ENCODE measurements at places on chromosomes 13 and 19.

GRCh38 chr13:101739382-101740178 is 287.1 kb downstream of the ITGBL1 start:
- no peak for DNase-seq

DNA sequence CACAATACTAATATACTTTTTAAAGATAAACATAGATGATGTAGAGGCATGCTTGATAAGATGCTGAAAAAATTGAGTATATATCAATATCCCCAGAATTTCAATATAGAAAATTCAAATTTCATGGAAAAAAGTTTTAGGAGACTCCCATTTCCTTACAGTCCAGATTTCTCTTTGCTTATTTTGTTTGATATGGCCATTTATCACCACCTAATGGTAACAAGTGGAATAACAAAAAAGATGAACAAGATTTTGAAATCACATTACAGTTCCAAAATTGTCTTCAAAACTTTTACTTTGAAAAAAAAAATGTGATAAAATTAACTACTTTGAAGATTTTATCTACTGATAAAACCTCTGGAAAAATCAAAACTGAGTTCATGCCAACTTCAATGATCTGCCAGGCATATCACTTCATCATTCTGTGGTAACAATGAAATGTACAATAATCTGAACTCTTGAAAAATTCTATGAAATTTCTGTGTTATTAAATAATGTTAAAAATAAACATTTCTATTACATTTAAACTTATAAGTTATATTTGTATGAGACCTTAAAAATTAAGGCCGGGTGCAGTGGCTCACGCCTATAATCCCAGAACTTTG is 17.5 kb downstream of the MIPEP start:
- DNase-seq = no peak

- DNase-seq = no peak
These were observed 157.9 kb downstream of the UQCRFS1 start for GRCh38 chr19:29054886-29055675.

GRCh38 chr19:10334588-10335351 is 1.4 kb upstream of the RAVER1 start:
- peak; percentile 40 for DNase-seq

GRCh38 chr19:32172566-32173160 is 172.7 kb upstream of the ZNF507 start:
- DNase-seq = no peak

DNA sequence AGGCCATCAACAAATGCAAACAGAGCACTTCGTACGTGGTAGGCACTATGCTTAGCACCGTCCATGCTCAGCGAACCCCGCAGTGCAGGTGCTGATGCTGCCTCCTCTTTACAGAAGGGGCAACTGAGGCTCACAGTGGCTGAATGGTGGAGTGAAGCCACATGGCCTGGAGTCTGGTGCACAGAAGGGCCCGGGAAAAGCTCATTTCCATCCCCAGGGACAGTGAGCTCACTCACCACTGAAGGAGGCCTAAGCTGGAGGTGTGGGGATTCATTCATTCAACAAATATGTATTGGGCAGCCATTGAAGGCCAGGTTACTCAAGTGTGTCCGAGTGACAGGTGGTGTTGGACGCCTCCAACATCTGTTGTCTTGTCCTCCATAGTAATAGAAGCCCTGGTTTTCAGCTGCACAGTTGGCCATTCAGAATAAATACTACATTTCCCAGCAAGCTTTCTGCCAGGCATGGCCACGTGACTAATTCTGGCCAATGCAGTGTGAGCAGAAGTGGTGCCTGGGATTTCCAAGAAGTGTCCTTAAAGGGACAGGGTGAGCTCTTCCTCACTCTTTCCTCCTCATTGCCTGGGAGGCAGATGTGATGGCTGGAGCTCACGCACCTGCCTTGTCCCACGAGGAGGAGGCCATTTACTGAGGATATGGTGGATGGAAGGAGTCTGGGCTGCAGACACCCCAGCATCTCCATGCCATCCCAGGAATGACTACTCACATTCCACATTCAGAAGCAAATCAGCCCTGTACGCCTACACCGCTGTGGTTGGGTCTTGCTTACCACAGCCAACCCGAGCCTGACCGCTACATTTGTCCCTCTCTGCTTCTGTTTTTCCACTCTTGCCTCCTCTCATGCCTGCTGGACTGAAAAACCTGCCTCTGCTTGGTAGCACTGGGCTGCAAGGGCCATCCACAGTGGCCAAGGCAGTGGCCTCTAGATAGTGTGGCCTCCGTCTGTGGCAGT is 2.3 kb upstream of the ZNRF4 start:
- no peak for DNase-seq

- DNase-seq = no peak
These were observed 489.1 kb downstream of the DIAPH3 start for GRCh38 chr13:59674616-59675015.

DNA sequence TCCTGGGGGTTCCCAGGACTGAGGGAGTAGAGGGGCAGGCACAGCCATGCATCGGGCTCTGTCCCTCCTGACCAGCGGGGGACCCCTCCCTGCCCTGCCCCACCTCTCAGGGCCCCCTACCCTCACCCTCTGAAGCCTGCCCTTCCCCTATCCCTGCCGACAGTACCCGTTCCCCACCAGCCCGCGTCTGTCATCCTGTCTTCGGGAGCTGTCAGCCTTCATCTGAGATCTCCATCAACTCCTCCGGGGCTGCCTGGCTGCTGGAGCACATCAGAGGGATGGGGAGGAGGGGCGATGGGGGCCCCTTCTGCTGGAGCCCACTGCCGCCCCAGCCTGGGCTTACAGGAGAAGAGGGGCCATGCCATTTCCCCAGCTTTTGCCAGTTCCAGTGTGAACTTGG is 6.2 kb upstream of the SHD start:
- no peak for DNase-seq

GRCh38 chr19:37551129-37551993 is 43.2 kb downstream of the ZNF571 start:
- peak; percentile 10 for DNase-seq

DNA sequence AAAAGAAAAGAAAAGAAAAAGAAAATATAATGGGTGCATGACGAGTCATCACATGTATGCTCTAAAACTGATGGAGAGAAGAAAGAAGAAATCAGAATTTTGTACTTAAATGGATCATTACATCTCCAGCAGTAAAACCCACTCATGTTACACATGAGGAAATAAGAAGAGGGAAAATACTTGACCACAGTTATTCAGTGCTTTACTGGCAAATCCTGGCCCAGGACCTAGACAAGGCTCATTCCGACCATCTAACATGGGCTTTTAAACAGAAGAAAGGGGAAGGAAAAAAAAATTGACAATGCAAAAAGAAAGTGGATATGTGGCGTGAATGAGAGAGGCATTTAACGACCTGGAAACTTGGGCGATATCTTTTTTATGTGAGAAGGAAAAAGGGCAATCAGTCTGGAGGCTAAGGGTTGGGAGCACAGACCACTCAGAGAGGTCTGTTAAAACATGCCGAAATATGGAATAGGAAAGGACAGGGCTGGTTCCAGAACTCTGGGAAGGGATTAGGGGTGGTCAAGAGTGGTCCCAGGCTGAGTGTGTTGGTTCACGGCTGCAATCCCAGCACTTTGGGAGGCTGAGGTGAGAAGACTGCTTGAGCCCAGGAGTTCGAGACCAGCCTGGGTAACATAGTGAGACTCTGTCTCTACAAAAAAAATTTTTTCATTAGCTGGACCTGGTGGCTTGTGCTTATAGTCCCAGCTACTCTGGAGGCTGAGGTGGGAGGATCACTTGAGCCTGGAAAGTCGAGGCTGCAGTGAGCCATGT is 1.6 kb downstream of the SIGLECL1 start:
- no peak for DNase-seq

- no peak for DNase-seq
These were observed 3.6 kb downstream of the PGLYRP1 start for GRCh38 chr19:46019270-46019669.

- no peak for DNase-seq
These were observed 1.5 kb downstream of the AMER2 start for GRCh38 chr13:25170554-25171111.

DNA sequence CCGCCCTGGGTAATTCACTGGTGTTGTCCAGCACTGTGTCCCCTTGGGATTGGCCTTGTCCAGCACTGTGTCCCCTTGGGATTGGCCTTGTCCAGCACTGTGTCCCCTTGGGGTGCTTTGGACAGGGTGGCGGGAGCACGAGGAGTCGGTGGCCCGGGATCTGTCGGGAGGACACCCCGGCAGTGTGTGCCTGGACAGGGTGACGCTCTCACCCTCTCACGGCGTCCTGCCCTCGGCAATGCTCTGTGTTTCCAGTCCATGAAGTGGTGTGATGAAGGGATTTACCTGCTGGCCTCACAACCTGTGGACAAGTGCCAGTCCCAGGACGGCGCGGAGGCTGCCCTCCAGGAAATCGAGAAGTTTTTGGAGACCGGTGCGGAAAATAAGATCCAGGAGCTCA is 29.9 kb upstream of the F7 start:
- no peak for DNase-seq

DNA sequence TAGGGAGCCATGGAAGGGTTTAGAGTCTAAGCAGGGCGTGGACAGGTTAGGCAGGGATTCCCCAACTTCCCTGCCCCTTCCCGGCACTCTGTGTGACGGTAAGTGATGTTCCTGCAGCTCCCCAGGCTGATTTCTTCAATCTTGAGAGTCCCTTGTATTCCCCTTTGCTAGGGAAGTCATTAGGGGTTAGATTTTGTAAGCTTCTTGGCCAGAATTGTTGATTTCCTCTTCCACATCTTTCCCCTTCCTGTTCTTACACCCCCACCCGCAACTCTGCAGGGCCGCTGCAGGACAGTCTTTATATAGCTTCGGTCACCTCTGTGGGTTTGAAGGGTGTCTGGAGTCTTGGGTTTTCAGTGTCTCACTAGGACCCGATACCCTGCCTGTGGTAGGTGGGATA is 10.6 kb upstream of the ADGRE1 start:
- DNase-seq = no peak

DNA sequence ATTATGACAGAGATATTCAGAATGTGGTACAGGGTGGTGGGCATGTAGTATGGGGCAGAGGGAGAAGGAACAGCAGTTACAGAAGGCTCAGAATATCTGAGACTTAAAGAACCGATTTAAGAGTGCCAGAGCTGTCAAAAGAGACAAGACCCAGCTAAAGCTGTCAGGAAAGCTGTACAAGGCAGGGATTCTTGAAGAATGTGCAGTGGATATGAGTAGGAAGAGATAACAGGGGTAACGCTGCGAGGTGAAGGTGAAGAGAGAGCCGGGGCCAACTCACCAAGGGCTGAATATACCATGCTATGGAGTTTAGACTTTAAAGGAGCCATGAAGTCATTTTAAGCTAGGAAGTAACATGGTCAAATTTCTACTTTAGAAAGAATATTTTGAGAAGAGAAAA is 381.0 kb downstream of the DIAPH3 start:
- no peak for DNase-seq

- DNase-seq = no peak
These were observed 66.3 kb downstream of the RASA3 start for GRCh38 chr13:114065926-114066774.

GRCh38 chr13:40600149-40600751 is 66.2 kb downstream of the FOXO1 start:
- DNase-seq = peak; percentile 28

DNA sequence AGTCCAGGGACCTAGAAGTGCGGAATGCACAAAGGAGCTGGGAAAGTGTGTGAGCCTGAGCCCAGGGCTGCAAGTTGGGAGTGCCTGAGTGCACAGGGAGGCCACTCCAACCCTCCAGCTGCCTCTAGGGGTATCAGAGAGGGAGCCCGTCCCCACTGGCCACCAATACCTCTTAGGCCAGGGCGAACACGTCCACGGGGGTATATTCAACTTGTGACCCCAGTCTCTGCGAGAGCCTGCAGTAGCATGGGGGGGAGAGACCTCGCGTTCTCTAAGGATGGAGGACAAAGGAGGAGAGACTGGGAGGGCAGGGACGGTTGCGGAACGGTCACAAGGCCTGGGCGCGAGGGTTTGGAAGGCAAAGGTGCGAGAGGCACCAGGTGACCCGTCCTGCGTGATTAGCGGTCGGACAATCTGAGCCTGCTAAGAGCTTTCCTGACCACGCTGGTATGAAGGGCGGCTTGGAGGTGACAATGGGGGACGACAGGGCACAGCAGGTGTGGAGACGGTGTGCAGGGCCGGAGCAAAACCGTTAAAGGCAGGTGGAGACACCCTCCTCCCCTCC is 676 bp downstream of the CD320 start:
- no peak for DNase-seq

DNA sequence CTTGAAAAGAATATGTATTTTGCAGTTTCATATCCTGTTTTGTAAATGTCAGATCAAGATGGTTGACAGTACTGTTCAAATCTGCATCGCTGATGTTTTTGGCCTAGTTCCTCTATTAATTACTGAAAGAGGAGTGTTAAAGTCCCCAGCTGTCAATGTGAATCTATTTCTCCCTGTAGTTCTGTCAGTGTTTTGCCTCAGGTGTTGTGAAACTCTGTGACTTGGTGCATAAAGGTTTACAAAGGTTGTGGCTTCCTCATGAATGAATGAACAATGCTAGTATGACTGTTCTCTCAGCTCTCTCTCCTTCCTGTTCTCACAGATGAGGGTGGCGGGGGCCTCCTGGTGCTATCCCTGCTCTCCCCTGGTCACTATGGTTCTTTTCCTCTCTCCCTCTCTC is 142.4 kb downstream of the MYCBP2 start:
- DNase-seq = no peak

- no peak for DNase-seq
These were observed 41.8 kb upstream of the NBEA start for GRCh38 chr13:34900288-34900739.

DNA sequence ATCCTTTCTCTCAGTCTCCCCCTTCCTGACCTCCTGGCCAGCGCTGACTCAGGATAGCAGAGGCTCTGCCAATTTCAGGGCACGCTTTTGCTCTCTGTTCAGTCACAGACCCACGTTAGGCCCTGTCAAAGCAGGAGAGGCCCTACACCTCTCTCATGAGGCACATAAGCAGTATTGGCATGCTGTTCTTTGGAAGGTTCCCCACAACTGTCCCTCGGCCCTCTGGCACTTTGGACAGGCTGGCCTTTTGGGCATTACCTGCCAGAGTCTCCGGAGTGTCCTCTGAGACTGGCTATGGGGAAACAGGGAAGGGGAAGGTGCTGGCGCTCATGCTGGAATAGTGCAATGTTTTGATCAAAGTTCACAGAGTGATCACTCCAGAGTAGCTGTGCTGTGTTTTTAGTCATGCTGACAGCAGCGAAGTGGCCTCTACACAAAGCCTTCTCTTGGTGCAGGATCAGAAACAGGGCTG is 23.7 kb upstream of the UBE2L5 start:
- no peak for DNase-seq

DNA sequence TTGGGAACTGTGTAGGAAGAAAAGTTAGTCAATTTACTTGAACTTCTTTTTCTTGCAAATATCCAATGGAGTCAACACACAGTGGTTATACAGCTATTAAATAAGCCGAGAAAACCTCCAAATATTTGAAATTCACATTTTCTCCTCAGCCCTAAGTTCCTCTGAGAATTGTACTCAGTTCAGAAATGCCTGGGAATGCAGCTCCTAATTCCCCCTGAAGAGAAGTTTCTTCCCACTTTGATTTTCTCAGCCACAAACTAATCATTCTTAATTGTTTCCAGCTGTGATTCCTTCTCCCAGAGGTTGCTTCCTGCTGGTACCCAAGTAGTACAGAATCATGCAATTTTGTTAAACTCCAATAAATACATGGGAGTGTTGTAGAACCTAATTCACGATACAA is 246.1 kb upstream of the MIR17HG start:
- no peak for DNase-seq

Measured in stimulated activated CD8-positive, alpha-beta memory T cell treated with anti-CD3 and anti-CD28 coated beads, Interleukin-4, amount 100 ng/mL, for 24 hours (primary cell).